ENCODE measurements at places on chromosomes 2 and 18.

GRCh38 chr2:156279446-156280150 is 52.9 kb downstream of the NR4A2 start:
- DNase-seq, result no peak

GRCh38 chr2:8342407-8342806 is 339.4 kb upstream of the ID2 start:
- no peak for DNase-seq

GRCh38 chr2:232892843-232893242 is 22.8 kb downstream of the SNORC start:
- DNase-seq, result no peak

DNA sequence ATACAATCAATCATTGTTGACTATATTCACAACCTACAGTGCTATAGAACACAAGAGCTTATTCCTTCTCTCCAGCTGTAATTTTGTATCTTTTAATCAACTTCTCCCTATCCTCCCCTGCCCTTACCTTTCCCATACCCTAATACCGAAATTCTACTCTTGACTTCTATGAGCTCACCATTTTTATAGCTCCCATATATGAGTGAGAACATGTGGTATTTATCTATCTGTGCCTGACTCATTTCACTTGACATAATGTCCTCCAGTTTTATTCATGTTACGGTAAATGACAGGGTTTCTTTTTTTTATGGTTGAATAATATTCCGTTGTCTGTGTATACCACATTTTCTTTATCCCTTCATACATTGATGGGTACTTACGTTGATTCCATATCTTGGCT is 2.6 kb downstream of the MROH2A start:
- no peak for DNase-seq

GRCh38 chr2:40487602-40488001 is 35.7 kb upstream of the SLC8A1 start:
- DNase-seq, result no peak

DNA sequence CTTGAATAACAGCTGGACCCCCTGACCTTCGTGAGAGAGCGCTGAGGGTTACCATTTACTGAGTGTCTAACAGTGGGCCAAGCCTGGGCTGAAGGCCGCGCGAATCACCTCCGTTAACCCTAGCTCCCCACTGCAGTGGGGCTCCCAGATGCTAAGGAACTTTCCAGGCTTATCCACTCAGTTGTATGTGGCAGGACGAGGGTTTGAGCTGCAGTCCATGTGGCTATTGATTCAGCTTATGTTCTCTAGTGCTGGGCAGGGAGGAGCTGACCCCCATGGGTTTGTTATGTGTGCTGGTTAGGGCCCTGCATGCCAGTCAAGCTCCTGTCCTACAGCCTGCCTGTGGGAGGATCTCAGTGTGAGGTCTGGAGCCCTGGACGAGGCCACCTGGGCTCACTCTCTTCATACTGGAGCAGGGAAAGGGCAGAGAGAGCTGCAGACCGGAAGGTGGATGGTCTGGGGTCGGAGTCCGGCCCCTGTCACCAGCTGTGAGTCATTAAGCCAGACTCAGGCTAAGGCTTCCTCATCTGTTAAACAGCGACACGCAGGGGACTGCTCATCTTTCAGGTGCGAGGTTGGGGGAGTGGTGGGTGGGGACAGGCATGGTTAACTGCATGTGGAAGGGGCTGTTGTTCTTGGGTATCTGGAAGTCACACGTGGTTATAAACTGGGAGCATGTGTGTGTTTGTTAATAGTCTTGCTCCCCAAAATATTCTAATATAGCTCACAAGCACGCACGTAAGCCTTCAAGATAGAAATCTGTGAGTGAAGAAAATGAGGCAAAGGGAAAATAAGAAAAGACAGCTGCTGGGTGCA is 6.6 kb downstream of the PSD4 start:
- DNase-seq, result no peak

- DNase-seq, result no peak
These were observed 23.4 kb downstream of the CROCC2 start for GRCh38 chr2:240929364-240930095.

GRCh38 chr2:39216346-39217191 is 27.2 kb downstream of the CDKL4 start:
- DNase-seq, result no peak

DNA sequence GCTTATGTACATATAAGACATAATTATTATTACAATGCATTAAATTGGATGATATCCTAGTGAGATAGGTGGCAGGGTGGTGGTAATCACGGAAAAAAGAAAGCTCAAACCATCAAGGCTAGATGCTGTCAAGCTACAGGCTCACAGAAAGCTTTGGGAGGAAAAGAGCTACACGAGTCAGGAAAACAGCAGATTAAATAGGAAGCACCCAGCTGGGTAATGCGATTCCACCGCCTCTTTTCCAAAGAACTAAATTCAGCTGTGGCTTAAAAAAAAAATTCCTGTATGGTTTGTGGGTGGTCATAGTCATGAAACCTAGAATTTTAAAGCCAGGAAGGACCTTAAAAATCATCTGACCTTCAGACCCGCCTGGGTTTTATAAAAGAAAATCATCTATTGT is 23.7 kb upstream of the PTPN4 start:
- no peak for DNase-seq

DNA sequence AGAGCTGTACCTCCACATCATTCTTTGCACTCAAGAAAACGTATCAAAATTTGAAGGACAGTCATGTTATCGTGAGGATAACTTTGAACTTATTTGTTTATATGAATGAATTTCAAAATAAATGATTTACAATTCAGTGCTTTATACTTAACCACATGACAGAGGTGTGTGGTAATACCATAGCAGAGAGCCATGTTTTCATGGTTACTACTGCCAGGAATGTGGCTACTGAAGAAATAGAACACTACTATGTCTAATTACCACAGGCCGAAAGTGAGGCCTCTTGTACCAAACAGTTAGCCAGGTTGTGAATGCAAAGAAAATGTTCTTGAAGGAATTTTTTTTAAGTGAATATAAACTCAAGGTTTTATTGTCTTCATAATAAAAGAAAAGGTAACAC is 49.2 kb downstream of the AAK1 start:
- DNase-seq, result no peak

- DNase-seq, result no peak
These were observed 13.1 kb upstream of the ACTR3 start for GRCh38 chr2:113876503-113877387.

DNA sequence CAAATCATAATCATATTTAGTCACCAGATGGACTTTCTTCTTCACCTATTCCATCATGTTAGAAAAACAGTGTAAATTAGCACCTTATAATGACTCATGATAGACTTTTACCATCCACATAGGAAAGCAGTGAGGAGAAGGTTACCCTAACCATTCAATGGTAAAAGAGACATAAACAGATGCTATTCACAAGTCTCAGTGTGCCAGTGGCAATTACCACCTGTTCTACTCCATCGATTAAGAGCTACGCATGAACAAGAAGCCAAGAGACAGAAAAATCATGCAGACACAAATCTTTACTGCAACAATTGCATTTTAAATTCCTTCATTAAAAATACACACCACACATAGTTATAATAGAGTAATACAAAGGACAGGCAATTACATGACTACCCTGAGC is 106.7 kb upstream of the CHAC2 start:
- no peak for DNase-seq

DNA sequence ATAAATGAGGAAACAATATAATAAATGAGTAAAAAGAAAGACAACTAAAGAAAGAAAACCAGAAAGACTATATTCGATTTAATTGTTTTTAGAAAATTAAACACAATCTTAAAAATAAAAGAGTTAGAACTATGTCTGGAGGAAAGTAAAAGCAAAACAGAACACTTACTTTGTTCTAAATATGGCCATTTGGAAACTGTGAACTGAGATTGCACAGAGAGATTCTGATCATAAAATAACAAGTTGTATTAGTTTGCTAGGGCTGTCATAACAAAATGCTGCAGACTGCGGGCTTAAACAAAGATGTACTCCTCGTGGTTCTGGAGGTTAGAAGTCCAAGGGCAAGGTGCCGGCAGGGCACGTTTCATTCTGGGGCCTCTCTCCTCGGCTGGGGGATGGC is 128.1 kb upstream of the AQP4 start:
- DNase-seq, result no peak

- no peak for DNase-seq
These were observed 246.4 kb upstream of the PXDN start for GRCh38 chr2:1990724-1991123.

DNA sequence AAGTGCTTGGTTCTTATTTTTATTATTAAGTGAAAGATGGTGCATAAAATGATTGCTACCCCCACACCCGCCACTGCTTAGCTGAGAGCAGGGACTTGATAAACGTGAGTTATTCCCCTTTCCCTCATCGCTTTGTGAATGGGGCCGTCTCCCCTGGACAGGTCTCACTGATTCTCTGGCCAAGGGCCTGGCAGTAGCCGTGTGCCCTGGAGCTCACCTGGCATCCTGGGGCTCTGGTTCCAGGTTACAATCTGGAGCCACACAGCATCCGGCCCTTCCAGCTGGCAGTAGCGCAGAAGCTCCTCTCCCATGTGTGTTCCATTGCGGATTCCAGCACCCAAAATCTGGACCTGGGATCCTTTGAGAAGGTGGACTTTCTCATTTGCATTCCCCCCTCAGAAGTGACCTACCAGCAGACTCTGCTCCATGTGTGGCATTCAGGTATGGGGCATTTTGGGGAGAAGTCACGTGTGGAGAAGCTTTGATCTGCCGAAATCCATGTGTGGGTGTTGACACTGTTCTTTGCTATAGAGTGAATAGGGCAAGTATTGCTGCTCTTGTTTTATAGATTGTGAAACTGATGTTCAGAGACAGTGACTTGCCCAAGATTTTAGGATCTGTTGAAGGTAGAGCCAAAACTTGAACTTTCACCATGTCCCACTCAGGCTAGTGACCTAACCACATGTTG is 63.8 kb downstream of the GREB1 start:
- no peak for DNase-seq

DNA sequence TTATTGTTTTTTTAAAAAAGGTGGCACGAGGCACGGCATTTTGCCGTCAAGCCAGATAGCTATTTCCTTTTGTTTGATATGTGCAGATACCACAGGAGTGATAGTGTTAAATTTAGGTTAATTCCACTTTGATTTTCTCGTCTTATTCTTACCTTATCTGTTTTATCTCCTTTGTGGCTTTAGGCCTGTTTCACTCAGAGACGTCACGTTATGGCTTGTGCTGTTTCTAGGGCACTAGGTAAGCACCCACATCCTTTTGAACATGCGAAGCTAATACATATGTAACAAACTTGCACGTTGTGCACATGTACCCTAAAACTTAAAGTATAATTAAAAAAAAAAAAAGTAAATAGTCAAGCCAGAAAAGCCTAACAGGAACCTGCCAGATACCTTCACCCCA is 57.8 kb downstream of the C18orf63 start:
- no peak for DNase-seq

GRCh38 chr18:9366126-9366714 is 31.6 kb downstream of the TWSG1 start:
- no peak for DNase-seq

GRCh38 chr2:121536850-121537557 is 6.3 kb downstream of the RNU4ATAC start:
- no peak for DNase-seq

DNA sequence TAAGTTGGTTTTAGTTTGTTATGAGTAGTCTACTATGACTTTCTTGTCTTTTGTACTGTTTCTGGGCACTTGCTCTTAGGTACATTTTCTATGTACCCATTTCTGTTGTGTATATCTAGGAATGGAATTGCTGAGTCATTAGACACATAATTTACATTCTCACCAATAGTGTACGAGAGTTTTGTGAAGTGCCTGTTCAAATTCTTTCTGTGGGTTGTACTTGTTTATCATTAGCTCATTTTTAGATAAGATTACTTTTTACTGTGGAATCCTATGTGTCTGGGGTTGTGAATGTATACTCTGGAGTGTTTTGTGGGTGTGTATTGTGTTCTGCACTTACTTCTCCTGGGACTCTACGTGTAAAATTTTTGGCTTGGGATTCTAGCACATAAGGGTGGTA is 36.6 kb upstream of the CD28 start:
- DNase-seq, result no peak

GRCh38 chr2:220071696-220072095 is 444.3 kb downstream of the SLC4A3 start:
- no peak for DNase-seq

GRCh38 chr18:62825382-62825781 is 110.0 kb downstream of the PHLPP1 start:
- no peak for DNase-seq

- DNase-seq, result no peak
These were observed 55.4 kb downstream of the NGEF start for GRCh38 chr2:232957657-232958090.

GRCh38 chr2:127884436-127884835 is 1.3 kb downstream of the AMMECR1L start:
- DNase-seq, result no peak

- peak; percentile 43 for DNase-seq
These were observed 2.8 kb upstream of the PUM2 start for GRCh38 chr2:20353241-20353992.

Measured in hematopoietic multipotent progenitor cell treated with erythropoietin and hydrocortisone succinate and interleukin-3 and kit ligand, for 17 days (in vitro differentiated cells).